ENCODE measurements at places on chromosomes 7 and 10. TPM values are rescaled to one million over a fixed set of nuclear protein-coding genes. Genes with fewer than 3 reads are reported as not detected.

DNA sequence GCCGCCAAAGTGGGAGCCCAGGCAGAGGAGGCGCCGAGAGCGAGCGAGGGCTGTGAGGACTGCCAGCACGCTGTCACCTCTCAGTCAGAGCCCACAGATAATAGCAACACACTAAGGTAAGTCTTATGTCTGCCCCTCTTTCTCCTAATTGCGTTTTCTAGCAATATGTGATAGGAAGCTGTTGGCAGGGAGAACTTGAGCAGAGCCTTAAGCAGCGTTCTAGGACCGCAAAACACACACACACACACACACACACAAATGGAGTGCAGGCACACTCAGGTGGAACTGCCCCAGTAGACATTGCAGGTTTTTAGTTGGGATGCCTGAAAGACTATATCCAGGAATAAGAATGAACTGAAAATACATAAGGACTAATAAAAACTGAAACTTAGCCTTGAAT lies 1188.5 kb downstream of the NXPH1 start:
- no peak overlapping the region for H3K4me3 ChIP-seq
- no peak overlapping the region for H3K27ac ChIP-seq
- H3K4me1 ChIP-seq = no peaks in the 10 kb centered on the region
- no peaks in the 10 kb centered on the region for H3K27me3 ChIP-seq
- no peaks in the 10 kb centered on the region for H3K36me3 ChIP-seq

DNA sequence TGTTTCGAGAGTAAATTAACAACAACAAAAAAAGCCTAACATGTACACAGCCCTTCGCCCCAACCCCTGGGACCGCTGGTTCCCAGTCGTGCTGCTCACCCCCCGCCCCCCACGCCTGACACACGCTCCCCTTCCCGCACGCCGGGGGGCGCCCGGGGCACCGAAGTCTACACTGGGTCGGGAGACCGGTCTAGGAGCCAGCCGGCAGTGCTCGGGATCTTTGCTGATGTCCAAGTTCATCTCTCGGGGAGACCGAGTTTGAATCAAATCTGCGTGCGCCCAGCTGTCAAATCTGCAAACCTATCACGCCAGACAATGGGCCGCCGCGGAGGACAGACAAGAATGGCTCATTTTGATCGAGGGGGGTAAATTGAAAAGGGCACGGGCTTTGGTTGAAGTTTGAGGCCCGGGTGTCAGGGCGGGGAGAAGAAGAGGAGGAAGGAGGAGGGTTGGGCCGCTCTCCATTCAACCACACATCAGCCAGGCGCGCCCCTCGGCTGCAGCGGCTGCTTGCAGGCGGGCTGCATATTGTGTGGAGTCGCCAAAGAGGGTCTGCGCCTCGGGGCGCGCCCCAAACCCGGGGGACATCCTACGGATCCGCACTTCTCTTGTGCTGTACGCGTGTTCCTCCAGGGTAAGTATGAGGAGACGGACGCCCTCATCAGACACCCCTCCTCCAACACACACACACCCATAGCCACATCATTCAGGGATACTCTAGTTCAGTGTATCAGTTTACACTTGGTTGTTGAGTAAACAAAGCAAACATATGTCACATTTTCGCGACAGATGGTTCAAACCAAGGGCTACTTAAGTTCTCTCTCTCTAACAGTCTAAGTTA lies 1.3 kb upstream of the GFRA1 start:
- peaks cover 21% of the 10 kb centered on the region for H3K27me3 ChIP-seq
- peak overlapping the region; percentile 13 for H3K27ac ChIP-seq
- H3K4me1 ChIP-seq = no peaks in the 10 kb centered on the region
- H3K36me3 ChIP-seq = no peaks in the 10 kb centered on the region
- no peak overlapping the region for H3K4me3 ChIP-seq

Gene TNRC18
- 89.8 TPM for polyA plus RNA-seq

Gene FZD1
- 1.9 TPM for polyA plus RNA-seq

Gene CYP3A7
- polyA plus RNA-seq = 1.4 TPM

Data from small intestine (tissue), 16 donors.